ENCODE measurements at places on chromosomes 12 and 14. TPM values are rescaled to one million over a fixed set of nuclear protein-coding genes. Genes with fewer than 3 reads are reported as not detected.

DNA sequence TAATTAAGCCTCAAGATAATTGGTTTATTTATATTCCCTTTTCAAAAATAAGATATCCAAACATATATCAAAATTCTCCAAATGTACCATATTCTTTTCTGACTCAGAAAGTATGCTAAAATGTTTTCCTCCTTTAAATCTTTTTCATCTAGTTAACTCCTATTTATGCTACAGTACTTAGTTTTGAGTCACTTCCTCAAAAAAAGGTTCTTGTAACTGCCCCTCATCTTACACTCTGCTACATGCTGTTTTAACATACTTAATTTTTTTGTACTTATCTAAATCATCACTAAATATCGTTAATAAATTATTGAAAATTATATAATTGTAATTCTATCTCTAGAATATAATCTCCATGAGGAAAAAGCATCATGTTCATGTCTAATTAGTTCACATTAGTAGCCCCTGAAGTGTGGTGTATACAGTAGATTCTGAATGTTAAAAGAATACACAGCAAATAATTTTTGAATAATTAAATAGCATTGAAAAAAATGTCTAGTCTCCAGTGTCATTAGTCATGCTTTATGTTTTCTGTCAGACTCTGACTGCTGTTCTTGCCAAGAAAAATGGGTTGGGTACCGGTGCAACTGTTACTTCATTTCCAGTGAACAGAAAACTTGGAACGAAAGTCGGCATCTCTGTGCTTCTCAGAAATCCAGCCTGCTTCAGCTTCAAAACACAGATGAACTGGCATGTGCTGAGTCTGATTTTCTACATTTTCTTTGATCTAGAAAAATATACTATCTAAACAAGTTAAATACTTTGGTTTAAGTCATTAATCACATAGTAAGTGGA, 3.5 kb downstream of the KLRD1 start:
- no peak for DNase-seq

- DNase-seq, result no peak
Measured at GRCh38 chr14:89139404-89140247, 277.4 kb downstream of the FOXN3 start.

DNA sequence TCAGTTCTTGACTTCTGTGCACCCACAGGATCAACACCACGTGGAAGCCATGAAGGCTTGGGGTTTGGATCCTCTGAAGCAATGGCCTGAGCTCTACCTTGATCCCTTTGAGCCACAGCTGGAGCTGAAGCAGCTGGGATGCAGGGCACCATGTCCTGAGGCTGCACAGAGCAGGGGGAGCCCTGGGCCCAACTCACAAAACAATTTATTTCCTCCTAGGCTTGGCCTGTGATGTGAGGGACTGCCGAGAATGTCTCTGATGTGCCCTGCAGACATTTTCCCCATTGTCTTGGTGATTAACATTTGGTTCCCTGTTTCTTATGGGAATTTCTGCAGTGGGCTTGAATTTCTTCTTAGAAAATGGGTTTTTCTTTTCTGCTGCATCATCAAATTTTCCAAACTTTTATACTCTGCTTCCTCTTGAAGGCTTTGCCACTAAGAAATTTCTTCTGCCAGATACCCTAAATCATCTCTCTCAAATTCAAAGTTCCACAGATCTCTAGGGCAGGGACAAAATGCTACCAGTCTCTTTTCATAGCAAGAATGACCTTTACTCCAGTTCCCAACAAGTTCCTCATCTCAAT, 288.2 kb downstream of the CCDC59 start:
- DNase-seq, result no peak

- no peak for DNase-seq
Measured at GRCh38 chr14:105146181-105146975, 22.2 kb downstream of the JAG2 start.

- DNase-seq, result peak; percentile 80
Measured at GRCh38 chr14:94601884-94602391, 10.3 kb upstream of the SERPINA3 start.

Gene ZNF385A
- total RNA-seq, result 3.6 TPM

GRCh38 chr12:108690542-108691174, 40.7 kb downstream of the CORO1C start:
- DNase-seq, result no peak

All from heart left ventricle (tissue), 16 donors.